IPS-NIHi11 (cell line): ENCODE measurements at places on chromosomes 5 and 9.

GRCh38 chr5:36403632-36404311, 102.1 kb upstream of the RANBP3L start:
- no peak for DNase-seq

- DNase-seq, result no peak
Measured at GRCh38 chr9:104833696-104834095, 69.8 kb downstream of the NIPSNAP3B start.

DNA sequence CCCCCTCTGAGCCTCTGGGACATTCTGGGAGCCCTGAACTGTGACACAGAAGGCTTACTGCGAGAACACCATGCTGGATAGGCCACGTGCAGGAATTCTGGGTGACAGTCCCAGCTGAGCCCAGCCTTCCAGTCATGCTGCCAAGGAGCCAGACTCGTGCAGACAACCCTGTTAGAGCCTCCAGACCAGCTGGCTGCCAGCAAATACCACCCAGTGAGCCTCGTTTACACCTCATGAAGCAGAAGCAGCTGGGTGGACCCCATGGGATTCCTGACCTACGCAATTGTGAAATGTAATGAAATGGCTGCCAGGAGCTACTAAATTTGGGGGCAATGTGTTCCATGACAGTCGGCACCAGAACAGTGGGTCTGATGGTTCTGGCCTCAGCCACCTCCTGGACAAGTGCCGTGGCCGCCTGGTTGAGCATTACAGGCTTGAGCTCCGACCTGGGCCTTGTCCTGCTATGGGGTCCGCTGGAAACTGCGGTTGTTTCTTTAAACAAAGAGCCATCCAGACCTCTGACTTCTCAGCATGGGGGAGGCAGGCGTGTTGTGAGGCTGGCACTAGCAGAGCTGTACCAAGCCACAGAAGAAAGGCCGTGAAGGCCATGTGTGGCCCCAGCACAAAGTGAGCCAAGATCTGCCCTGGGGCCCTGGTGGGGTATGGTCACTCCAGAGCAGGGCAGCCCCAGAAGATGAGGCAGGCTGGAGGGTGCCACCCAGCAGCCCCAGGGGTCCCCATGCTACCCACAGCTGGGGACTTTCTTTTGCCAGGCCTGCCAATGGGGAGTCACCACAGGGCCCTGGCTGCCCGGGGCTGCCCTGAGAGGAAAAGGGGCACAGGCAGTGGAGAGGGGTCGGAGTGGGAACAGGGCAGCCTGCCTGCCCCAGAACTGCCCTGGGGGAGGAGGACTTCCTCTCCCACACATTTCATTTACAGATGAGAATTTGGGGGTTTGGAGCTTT, 19.3 kb upstream of the RXRA start:
- DNase-seq, result no peak

GRCh38 chr9:69118656-69119055, 55.4 kb upstream of the TJP2 start:
- no peak for DNase-seq

DNA sequence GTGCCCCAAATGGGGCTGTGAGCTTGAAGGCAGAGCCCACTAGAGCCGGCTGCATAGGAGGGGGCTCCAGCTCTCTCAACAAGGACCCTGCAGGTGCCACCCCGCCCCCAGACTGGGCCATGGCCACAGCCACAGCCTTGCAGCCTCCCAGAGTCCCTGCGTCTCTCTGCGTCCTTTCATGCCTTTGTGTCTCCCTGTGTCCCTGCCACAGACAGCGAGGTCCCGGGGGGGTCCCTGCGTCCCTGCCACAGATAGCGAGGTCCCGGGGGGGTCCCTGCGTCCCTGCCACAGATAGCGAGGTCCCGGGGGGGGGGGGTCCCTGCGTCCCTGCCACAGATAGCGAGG, 6.3 kb downstream of the NOXA1 start:
- no peak for DNase-seq

DNA sequence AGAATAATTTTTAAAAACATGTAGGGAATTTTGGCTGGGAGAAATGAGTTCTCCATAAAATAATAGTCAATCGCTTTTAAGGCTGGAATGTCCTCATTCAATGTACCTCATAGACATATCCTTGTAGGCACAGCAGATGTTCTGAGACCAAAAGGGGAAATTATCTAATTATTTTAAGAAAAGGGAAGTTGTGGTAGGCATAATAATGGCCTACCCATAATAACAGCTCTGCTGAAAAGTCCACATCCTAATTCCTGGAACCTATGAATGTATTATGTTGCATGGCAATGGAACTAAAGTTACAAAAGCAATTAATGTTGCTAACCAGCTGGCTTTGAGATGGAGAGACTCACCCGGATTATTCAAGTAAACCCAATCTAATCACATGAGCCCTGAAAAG, 216.1 kb downstream of the TRIM36 start:
- no peak for DNase-seq

DNA sequence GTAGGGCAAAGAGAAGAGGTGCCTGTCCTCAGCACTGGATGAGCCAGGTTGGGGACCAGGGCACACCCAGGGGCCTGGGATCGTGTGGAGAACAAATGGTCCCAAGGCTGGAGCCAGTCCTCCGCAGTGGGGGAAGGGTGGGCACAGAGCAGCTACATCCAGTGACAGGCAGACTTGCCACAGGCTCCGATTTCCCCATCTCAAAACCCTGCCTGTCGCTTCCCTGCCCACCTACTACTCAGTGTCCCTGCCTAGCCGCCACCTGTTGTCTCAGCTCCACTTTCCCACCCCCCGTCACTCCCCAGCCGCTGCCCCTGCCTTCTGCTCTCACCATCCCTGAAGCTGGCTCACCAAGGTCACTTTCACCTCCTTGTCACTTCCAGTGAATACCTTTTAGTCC, 13.9 kb upstream of the ENHO start:
- DNase-seq, result no peak

GRCh38 chr9:83219154-83219923, 156.4 kb upstream of the RASEF start:
- DNase-seq, result peak; percentile 91

DNA sequence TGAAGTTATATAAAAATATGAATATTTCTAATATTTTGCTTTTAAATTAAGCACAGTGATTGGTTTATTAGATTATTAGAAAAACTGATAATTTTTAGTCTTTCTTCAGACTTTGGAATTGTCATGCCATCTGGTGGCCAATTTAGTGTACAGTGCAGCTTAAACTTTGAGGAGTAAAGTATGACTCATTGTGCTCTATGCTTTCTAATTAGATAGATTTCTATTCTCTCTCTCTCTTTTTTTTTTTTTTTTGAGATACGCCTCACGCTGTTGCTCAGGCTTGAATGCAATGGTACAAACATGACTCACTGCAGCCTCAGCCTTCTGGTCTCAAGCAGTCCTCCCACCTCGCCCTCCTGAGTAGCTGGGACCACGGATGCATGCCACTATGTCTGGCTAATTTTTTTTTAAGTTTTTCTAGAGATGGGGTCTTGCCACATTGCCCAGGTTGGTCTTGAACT, 42.1 kb upstream of the GPR21 start:
- DNase-seq, result peak; percentile 21

- DNase-seq, result no peak
Measured at GRCh38 chr5:131491749-131492148, 143.3 kb downstream of the RAPGEF6 start.

GRCh38 chr5:94192658-94193391, 425.6 kb downstream of the KIAA0825 start:
- DNase-seq, result peak; percentile 8

DNA sequence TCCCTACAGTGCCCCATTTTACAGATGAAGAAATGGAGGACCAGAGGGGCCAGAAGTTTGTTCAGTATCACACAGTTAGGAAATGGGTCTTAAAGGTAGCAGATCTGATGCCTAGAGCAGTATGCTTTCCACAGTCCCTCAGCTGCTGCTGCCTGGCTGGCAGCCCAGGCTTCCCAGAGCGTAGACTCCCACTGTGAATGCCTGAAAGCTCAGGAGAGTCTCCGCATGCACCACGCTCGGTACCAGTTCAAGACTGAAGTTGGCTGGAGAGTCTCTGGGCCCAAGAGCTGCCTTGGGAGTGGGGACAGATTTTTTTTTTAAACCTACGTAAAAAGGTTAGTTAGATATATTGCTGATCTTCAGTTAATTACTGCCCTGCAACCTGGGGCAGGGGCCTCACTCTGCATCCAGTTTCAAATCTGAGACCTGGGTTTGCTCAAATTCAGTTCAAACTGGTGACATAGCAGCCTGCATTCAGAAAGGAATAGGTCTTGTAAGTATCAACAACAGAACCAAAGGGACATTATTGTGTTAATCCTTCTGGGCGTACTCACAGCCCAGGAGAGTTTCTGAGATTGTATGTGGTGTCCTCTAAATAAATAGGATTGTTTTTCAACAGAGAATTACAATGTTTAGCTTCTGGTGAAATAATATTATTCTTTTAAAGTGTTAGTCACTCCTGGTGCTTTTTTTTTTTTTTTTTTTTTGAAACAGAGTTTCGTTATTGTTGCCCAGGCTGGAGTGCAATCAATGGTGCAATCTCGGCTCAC, 8.3 kb downstream of the NANS start:
- no peak for DNase-seq

DNA sequence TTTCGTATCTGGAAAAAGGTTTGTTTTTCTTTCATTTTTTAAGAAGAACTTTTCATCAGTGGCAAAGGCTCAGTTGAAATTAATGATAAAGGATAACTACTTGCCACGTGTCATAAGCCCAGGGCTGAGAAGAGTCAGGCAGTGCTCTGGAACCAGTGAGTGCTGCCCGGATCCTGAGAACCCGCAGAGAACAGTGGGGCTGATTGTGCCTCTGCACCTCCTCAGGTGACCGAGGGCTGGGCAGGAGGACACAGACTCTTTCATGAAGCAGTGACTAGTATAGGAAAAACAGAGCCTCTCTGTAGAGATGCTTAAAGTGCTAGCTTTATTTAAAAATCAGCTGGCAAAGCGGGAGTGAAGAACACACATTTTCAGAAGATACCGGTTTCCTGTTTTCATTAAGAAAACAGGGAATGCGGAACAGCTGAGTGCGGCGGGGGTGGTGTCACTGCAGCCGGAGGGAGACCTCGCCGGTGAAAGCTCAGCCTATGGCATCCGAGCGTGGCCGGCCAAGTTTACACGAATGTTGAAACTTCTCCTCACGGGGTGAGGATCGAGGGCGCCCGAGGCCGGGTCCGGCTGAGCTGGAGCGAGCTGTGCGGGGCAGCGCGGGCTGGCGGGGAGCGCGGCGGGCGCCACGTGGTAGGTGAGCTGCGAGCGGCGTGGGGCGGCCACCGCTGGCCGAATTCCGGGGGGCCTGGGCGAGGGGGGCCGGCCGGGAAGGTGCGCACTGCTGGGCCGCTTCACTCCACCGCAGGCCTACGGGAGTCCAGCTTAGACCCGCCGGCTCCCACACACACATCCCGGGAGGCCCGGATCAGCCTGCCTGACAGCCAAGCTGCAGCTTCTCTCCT, 134.7 kb upstream of the DMRT1 start:
- DNase-seq, result peak; percentile 71

DNA sequence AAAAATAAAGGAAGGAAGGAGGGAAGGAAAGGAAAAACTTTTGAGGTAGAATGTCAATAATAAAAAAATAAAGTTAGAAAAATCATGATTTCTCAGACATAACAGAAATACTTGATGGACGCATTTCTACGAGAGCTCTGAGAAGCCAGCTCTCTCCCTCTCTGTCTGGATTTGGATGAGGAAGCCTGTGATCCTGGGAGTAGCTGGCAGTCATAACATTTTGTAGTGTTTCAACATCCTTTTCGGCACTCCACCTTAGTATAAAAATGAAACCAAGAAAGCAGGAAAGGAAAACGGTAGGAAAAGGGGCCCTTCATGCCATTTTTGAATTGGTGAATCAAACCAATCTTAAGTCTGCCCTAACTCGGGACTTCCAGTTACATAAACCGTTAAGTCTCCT, 321.3 kb downstream of the EPB41L4A start:
- DNase-seq, result no peak

GRCh38 chr9:33225319-33226147, 14.4 kb upstream of the SPINK4 start:
- no peak for DNase-seq

DNA sequence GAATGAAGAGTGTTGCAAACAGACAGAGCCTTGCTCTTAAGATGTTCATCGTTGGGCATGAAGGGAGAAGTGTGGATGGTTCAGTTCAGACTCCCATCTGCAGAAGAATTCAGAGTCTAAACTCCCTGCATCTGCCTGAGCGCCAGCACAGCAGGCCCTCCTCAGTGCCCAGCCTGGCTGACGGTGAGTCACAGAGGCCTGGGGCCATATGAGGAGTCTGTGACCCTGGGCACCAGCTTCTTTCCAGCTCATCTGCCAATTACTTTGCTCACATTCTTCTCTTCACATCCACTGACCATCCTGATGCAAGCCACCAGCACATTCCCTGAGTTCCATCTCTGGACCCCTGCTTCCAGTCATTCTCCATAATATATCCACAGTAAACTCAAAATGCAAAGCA, 401.1 kb upstream of the TRPC7 start:
- DNase-seq, result no peak

DNA sequence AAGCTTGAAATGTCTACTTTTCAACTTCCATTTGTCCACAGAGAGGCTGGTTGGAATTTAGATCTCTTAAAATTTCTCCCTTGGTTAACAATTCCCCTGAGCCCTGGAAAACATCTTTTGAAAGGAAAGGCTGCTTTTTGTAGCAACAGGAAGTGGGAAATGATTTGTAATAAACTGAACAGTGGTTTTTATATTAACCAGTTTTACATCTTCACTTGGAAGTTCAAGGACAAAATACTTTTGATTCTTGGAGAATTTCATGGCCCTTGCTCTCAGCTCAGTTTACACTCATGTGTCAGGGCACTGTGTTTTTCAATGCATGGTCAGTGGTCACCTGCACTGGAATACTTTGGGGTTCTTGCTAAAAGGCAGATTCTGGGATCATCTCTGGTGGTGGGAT, 9.9 kb downstream of the MLANA start:
- DNase-seq, result no peak

DNA sequence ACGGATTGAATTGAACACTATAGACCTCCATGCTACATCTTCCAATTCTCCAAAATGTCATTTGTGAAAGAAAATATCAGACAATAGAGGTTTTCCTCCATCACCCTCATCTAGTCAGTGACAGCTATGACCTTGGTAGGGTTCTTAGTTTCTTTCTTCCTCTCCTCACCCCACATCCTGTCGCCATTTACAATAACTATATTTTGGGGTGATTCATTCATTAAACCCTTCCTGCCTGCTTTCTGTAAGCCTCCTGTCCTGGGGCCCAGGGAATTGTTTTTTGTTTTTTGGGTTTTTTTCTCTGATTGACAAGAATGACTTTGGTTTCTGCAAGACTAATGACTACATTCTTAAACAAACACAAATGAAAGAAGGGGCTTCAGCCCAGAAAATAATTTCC, 82.6 kb downstream of the PRELID2 start:
- no peak for DNase-seq

- no peak for DNase-seq
Measured at GRCh38 chr9:138063033-138063432, 185.5 kb downstream of the CACNA1B start.

GRCh38 chr5:176822793-176823481, 12.6 kb downstream of the UNC5A start:
- DNase-seq, result no peak
